CD4-positive, alpha-beta T cell treated with Interleukin-15 for 4 hours (primary cell): ENCODE measurements at places on chromosomes 11 and 22.

GRCh38 chr11:64765851-64766665 is 6.3 kb upstream of the PYGM start:
- no peak for DNase-seq

DNA sequence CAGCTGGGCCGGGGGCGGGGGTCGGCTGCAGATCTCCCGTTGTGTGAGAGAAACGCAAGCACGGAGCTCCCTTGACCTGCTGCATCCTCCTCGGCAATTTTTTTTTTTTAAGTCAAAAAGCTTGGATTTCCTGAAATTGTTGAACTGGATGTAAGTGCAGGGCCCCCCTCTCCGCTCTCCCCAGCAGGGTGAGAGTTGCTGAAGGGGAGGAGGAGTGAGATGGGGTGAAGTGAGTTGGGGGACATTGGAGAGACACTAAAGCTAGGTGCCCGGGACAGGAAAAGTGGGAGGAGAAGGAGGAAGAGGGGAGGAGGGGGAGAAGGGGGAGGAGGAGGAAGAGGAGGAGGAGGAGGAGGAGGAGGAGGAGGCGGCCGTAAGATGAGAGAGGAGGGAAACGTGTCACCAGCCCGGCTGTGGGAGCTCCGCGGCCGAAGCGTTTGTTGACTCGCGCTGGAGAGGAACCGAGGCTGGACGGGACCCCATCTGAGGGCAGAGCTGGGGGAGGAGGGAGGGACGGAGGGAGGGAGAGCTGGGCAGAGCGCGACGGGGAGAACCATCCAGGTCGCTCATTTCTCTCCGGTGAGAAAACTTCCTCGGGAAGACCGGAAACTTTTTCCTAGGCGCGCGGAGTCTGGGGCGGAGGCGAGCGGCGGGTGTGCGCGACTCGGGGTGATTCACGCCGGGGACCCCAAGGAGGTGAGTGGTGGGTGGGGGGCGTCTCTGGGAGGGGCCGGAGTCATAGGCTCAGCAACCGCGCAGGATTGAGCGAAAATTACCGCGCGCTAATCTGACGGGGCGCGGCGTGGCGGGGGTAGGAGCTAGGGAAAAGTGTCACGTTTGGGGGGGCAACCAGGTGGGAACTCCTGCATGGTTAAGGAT is 80.2 kb downstream of the PRR5L start:
- no peak for DNase-seq

- DNase-seq, result no peak
Measured at GRCh38 chr11:65355776-65356393, 1.3 kb downstream of the TIGD3 start.

- no peak for DNase-seq
Measured at GRCh38 chr11:86155200-86155844, 86.4 kb upstream of the PICALM start.

- no peak for DNase-seq
Measured at GRCh38 chr11:134032501-134033091, 36.3 kb upstream of the JAM3 start.

GRCh38 chr11:19701421-19701820 is 11.2 kb upstream of the NAV2 start:
- DNase-seq, result no peak

GRCh38 chr11:109983358-109983757 is 109.8 kb upstream of the ZC3H12C start:
- DNase-seq, result no peak

DNA sequence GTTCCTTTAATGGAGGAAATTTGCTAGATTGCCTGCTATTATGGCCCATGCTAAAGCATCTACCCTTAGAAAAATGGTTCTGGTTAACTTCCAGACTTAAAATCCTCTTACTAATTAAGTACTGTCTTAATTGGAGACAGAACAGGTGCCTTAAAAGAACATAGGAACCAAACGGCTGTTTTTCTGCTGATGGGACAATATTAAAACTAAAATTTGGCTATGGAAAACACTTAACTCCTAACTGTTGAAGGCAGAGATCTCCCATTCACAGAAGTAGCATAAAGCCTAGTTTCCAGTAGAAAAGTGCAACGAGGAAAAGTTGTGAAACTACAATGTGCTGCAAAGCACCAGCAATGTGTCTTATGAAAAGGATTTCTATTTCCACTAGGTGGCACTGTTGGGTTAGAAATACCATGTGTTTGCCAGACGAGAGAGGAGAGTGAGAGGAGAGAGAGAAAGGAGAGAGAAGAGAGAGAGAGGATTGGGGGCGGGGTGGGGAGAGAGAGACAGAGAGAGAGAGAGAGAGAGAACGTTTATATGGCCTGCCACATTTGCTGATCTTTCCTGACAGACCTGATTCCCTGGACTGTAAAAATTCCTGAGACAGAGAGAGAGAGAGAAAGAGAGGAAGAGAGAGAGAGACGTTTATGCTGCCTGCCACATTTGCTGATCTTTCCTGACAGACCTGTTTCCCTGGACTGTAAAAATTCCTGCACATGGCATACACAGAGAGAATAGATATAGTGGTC is 51.5 kb downstream of the FAM181B start:
- peak; percentile 48 for DNase-seq

DNA sequence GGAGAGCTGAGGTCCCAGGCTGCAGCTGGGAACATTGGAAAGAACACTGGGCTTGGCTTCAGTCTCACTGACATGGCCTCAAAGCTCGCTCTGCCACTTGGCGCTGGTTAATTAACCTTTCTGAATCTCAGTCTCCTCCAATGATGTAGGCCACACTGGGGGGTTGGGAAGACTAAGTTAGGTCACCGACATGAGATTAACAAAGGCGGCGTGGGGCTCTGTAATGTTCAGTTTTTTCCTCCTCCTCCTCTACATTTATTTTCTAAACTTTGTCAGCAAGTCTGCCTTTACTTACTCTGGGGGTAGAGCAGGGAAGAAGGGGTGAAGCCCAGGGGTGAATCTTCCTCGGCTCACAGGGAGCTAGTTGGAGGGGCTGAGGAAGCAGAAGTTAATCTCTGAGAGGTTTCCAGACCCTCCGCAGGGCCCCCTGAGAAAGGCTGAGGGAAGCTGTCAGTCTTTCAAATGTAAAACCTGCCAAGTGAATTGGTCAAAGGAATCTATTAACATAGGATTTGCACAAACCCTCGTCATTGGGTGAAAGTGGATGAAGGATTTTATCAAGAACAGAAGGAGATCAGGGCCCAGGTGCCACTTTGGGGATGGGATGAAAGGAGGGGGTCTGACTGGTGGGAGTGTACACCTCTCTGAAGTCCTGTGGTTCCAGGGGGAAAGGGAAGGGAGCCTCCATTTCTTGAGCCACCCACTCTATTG is 32.1 kb upstream of the TENM4 start:
- no peak for DNase-seq

GRCh38 chr11:59423835-59424234 is 2.4 kb downstream of the OR5A2 start:
- DNase-seq, result no peak

DNA sequence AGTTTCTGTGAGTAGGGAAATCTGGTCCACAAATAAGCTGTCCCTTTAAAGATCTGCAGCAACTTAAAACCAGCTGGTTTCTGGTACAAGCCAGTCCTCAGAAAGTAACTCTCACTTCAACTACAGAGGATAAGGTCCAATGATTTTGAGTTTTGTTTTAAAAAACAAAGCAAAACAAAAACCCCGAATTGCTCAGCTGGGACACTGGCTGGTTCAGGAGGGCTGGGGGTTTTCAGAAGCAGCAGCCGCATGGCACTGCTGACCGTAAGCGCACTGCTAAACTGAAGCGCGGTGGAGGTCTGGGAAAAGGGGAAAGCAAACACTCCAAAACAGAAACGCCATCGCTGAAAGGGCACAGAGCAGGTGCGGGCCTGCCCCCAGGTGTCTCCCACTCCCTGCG is 59.7 kb downstream of the MICAL3 start:
- no peak for DNase-seq

DNA sequence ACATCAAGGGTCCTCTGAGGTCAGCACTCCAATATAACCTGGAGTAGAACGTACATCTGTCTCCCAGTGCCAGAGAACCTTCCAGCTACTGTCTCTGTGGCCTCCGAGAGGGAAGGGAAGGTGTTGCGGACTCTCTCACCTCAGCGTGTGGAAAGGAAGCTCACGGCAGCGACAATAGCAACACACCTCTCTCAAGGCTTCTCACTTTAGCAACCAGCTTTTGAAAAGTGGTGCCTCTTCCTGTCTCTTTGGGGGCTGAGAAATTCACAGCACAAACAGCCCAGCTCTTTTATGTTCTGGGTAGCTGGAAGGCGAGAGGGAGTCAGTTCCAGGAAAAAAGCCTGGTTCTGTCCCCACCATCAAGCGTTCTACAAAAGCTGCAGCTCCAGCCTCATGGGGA is 156.9 kb upstream of the TBCEL start:
- DNase-seq, result no peak

GRCh38 chr11:3709977-3710376 is 38.8 kb upstream of the CHRNA10 start:
- DNase-seq, result no peak

GRCh38 chr22:17562906-17563870 is at the start of gene SLC25A18:
Gene SLC25A18 (plus strand): TSS chr22:17563498. CDS start chr22:17579945, 16,447 bp downstream.
- no peak for DNase-seq

DNA sequence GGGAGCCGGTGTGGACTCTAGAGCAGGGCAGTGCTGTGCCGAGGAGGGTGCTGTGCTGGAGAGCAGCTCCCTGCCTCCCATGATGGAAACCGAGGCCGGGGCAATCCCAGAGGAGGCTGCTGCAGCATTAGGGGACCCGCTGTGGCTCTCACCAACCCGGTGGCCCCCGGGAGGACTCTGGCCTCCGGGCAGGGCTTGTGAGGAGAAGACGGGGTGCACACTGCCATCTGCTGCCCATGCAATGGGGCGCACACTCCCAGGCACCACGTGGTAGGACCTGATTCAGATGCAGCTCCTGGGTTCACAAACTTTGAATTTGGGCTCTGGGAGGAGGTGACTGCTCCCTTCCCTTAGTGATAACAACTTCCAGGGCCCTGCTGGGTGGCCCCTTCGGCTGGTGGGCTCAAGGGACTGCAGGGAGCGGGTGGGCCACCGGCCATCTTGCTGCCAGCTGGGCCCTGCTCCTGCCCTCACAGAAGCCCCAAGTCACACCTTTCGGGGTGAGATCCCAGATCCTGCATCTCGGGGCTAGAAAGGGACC is 93.8 kb upstream of the FGF3 start:
- no peak for DNase-seq

GRCh38 chr11:104653407-104653806 is 244.9 kb downstream of the CASP12 start:
- peak; percentile 37 for DNase-seq

DNA sequence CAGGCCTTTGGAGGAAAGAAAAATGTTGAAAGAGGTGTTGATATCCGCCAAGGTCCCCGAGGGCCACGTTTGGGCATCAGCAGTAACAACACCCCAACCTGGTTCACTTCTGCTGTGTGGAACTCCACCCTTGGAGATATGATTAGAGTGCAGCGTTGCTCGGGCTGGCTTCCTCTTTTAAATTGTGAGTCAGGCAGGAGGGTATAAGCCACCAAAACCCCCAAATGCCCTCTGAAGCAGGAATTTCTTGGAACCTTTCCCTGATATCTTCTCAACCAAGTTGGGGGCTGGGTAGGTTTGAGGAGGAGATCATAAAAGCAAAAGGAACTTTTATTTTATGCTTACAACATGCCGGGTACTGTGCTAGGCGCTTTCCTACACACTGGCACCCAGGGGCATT is 6.4 kb upstream of the C11orf96 start:
- DNase-seq, result no peak

DNA sequence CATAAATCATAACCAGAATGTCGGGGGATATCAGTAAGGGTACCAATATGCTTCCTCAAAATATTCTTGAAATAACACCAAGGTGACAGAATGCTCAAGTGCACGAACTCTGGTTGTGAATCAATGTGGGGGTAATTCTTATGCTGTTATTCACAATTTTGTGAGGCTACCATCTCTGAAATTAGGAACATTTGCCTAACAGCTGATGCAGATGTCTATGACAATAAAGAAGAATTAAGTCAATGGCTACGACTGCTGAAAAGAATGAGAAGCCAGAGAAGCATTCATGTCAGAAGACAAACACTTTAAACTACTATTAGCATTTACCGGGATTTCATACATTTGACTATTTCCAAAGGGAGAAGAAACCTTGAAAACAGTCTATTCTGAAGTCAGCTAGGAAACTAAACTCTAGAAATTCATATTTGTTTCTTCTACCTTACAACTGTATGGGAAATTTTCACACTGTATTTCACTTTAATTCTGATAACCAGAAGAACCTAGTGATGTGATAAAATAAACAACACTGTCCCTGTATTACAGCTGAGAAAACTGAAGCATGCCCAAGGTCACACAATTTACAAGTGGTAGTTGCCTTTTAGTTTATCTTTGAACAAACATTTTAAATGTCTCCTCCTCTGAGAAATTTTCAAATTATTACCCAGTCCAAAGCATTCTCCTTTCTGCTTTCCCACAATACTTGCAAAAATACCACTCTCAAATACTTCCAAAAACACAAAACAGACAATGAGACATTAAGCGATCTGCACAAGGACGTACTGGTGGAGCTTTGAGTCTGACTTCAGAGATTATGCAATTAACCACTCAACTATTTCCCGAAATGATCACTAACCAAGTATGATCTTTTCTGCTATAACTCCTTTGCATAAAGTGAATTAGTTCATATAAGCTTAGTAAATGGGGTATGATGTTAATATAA is 18.0 kb upstream of the ARHGAP32 start:
- no peak for DNase-seq

DNA sequence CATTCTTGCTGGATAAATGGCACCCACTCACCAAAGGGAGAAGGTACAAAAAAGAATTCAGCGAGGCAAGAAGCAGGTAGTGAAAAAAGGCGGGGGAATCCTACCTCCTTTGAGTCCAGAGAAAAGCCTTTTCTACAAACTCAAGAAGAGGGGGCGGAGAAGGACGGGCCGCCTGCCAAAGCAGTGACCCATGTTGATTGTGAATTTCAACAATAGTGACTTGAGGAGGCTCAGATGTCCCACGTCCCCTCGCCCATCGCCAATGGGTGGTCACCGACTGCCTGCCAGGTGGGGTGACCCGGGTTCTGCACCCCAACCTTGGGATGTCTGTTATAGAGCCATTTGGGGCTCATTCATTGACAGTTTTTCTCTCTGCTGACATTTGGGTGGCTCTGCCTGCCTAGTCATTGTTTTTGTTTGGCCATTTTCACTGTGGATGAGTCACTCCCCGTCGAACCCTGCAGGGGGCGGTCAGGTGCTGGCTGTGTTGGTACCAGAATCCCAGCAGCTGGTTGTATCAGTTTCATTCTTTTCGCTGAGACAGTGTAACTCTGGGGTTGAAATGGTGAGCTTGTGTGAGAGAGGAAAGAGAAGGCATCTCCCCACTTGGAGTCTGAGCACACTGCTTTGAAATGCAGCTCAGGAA is 163.4 kb upstream of the NCAM1 start:
- peak; percentile 2 for DNase-seq
